Activated CD4-positive, alpha-beta T cell treated with anti-CD3 and anti-CD28 coated beads, Interleukin-2, amount 10 ng/mL, durations not matched to agents 7 days and 5 days (primary cell): ENCODE measurements at places on chromosomes 2 and 18. TPM values are rescaled to one million over a fixed set of nuclear protein-coding genes. Genes with fewer than 3 reads are reported as not detected.
A peak's percentile ranks its signal among the peaks of the same experiment; 100 is the strongest.

DNA sequence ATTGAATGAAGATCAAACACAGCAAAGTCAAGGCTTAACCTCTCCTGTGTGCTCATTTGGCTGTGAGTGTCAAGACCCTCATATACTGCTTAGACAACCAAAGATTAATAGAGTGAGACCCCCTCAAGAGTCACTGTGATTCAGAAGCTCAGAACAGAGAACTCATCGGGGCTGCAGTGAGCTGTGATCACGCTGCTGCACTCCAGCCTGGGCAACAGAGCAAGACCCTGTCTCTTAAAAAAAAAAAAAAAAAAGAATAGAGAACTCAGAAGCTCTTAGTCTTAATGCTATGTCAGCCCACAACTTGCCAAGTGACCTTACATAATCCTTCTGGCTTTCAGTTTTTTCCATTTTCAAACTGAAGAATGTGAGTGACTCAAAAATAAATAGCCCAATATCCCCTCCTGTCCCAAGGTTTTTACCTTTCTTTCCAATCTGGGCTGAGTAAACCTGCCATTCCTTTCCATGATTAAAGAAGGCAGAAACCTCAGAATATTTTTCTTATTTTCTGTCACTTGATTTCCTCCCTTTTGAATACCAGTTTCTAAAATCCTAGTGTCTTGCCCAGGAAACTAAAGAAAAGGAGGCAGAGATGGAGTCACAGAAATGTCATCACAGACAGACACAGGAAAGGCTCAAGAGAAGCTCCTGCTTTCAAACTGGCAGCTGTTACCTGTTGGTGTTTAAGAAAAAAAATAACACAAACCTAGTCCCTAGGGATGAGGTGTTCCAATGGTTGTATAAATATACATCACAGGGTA lies 102.4 kb downstream of the CACNB4 start:
- no peak for DNase-seq
- H3K27me3 ChIP-seq: no peaks in the 10 kb centered on the region
- no peaks in the 10 kb centered on the region for H3K36me3 ChIP-seq
- H3K4me1 ChIP-seq: no peaks in the 10 kb centered on the region
- H3K27ac ChIP-seq: no peak overlapping the region

Gene LRP2
- 0.15 TPM for total RNA-seq

Gene GPATCH11
- 9.8 TPM for total RNA-seq

- no peaks in the 10 kb centered on the region for H3K27me3 ChIP-seq
- H3K4me1 ChIP-seq: peaks cover 75% of the 10 kb centered on the region
- peaks cover under 1% of the 10 kb centered on the region for H3K36me3 ChIP-seq
- no peak overlapping the region for H3K4me3 ChIP-seq
Measured at GRCh38 chr2:96154506-96155380, 9.5 kb upstream of the DUSP2 start.

DNA sequence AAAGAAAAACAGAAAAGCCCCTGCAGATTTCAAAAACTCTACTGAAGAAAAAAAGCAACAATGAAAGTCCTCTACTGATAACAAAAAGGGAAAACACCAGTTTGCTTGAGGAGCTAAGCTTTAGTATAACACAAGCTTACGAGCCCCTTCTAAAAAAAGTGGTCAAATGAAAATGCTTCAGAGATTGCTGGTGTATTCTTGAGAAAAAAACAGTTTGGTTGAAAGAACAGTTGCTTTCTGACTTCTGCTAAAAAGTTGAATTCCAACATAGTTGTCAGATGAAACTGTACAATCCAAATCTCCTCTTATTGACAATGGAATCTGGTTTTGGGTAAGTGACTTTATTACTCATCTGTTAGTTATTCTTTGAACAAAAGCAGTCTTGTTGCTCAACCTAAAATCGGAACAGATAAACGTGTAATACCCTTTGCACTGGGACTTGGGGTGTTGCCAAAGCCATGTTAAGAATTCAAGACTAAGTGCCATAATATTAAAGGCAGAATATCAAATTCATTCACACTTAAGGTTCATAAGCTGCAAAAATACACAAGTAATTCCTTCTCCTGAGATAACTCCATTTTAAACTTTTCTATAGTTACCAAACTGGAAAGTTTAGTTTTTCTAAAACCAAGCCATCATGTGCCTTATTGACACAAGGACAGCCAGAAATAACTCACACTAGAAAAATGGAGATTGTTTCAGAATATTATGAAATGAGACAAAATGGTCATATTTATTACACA lies 45.3 kb upstream of the SPAG16 start:
- H3K27me3 ChIP-seq: peaks cover 17% of the 10 kb centered on the region
- H3K4me3 ChIP-seq: no peak overlapping the region
- H3K4me1 ChIP-seq: peaks cover 25% of the 10 kb centered on the region
- no peaks in the 10 kb centered on the region for H3K36me3 ChIP-seq
- peak overlapping the region; percentile 41 for H3K27ac ChIP-seq

DNA sequence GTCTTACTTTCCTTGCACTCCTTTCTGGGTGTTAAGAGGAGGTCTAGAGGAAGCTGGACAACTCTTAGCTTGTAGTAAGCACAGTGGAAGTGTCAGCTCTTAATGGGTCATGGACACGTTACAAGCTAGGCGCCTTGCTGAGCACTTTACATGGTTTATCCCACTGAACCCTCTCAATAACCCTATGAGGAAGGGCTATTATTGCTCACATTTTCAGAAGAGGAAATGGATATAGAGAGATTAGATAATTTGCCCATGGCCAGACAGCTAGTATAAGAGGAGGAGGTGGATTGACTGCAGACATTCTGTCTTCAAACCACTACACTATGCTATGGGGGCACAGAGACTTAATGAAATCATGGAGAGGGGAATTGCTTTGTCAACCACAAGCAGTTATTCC lies 8.3 kb upstream of the IL1RN start:
- H3K36me3 ChIP-seq: no peaks in the 10 kb centered on the region
- H3K27ac ChIP-seq: no peak overlapping the region
- no peak overlapping the region for H3K4me3 ChIP-seq
- peaks cover 17% of the 10 kb centered on the region for H3K4me1 ChIP-seq
- H3K27me3 ChIP-seq: peaks cover 18% of the 10 kb centered on the region

Gene C2orf74
- 7.1 TPM for total RNA-seq

- no peak overlapping the region for H3K27ac ChIP-seq
- peaks cover 61% of the 10 kb centered on the region for H3K36me3 ChIP-seq
- no peak overlapping the region for H3K4me3 ChIP-seq
- H3K27me3 ChIP-seq: no peaks in the 10 kb centered on the region
- no peak for DNase-seq
- no peaks in the 10 kb centered on the region for H3K4me1 ChIP-seq
Measured at GRCh38 chr2:127320586-127321275, 26.8 kb upstream of the ERCC3 start.

- peaks cover 26% of the 10 kb centered on the region for H3K36me3 ChIP-seq
- peak overlapping the region; percentile 98 for H3K27ac ChIP-seq
- peaks cover 74% of the 10 kb centered on the region for H3K4me1 ChIP-seq
- H3K4me3 ChIP-seq: peak overlapping the region; percentile 88
Measured at GRCh38 chr2:95073856-95074662, 47.5 kb downstream of the MRPS5 start.

GRCh38 chr2:155930312-155930711 lies 402.2 kb downstream of the NR4A2 start:
- DNase-seq: no peak
- no peak overlapping the region for H3K27ac ChIP-seq
- no peak overlapping the region for H3K4me3 ChIP-seq
- H3K36me3 ChIP-seq: no peaks in the 10 kb centered on the region

- peaks cover 8% of the 10 kb centered on the region for H3K36me3 ChIP-seq
- H3K27ac ChIP-seq: peak overlapping the region; percentile 77
- H3K4me3 ChIP-seq: peak overlapping the region; percentile 12
- H3K4me1 ChIP-seq: peaks cover 49% of the 10 kb centered on the region
Measured at GRCh38 chr2:179239195-179239594, 25.4 kb downstream of the SESTD1 start.

Gene CBLN2
- total RNA-seq: not detected

DNA sequence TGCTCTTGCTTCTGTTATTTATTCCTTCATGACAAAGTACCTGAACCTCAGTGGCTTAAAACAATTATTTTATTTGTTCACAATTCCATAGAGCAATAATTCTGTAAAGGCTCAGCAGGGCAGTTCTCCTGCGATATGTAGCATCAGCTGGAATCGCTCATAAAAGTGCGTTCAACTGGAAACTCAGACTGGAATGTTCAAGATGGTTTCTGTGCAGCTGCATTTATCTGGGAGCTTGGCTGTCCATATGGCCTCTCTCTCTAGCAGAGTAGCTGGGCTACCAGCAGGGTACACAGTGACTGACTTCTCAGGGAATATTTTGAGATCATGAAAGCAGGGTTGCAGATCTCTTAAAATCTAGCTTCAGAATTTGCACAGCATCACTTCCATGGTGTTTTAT lies 13.5 kb downstream of the CCDC121 start:
- H3K36me3 ChIP-seq: peaks cover 55% of the 10 kb centered on the region
- no peaks in the 10 kb centered on the region for H3K27me3 ChIP-seq
- no peak for DNase-seq
- H3K4me3 ChIP-seq: no peak overlapping the region
- H3K4me1 ChIP-seq: no peaks in the 10 kb centered on the region

- H3K27me3 ChIP-seq: no peaks in the 10 kb centered on the region
- H3K4me3 ChIP-seq: no peak overlapping the region
- no peak for DNase-seq
- H3K27ac ChIP-seq: peak overlapping the region; percentile 38
- peaks cover 39% of the 10 kb centered on the region for H3K36me3 ChIP-seq
Measured at GRCh38 chr2:162308747-162309503, 9.6 kb downstream of the IFIH1 start.

DNA sequence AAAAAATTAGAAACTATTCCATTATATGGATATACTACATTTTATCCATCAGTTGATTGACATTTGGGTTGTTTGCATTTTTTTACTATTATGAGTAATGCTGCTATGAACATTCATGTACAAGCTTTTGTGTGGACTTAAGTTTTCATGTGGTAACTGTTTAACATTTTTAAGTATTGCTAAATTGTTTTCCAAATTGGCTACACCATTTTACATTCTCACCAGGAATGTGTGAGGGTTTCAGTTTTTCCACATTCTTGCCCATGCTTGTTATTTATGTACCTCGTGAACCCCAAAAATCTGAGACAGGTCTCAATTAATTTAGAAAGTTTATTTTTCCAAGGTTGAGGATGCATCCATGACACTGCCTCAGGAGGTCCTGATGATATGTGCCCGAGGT lies 3.1 kb upstream of the TXNL4A start:
- DNase-seq: no peak
- peaks cover 6% of the 10 kb centered on the region for H3K36me3 ChIP-seq
- H3K4me1 ChIP-seq: peaks cover 17% of the 10 kb centered on the region
- H3K4me3 ChIP-seq: no peak overlapping the region

Gene DYNAP
- total RNA-seq: not detected

DNA sequence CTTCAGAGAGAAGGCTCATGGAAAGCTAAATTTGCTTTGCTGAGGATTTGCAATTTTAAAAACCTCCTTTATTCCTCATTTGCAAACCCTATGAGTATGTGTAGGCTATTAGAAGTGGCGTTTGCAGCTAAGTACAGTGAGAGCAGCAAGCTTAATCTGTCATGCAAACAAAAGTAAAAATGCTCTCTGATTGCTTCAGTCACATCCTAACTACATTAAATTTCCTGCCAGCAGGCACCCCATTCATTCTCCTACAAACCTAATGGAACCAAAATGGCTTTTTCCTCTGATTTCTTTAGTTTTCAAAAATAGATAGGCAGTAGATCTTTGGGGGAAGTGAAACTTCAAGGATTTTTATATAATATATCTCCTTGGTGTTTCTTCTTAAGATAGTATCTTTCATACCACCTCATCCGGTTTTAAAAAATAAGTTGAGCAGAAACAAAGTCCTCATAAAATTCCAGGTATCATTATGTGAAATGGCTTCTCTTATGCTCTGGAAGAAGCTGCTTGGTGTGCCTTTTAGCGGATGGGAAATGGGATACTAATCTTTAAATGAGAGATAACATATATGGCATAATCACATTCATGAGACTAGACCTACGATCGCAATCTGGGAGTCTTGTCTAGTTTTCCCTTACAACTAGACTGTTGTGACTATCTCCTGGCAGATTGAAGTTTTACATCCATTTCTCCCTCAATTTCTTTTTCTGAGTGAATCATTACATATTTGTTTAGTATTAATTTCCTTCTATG lies 49.1 kb downstream of the CLIP4 start:
- no peaks in the 10 kb centered on the region for H3K27me3 ChIP-seq
- no peak overlapping the region for H3K27ac ChIP-seq
- no peak for DNase-seq
- no peak overlapping the region for H3K4me3 ChIP-seq
- H3K36me3 ChIP-seq: peaks cover 28% of the 10 kb centered on the region

Gene SP5
- not detected for total RNA-seq

DNA sequence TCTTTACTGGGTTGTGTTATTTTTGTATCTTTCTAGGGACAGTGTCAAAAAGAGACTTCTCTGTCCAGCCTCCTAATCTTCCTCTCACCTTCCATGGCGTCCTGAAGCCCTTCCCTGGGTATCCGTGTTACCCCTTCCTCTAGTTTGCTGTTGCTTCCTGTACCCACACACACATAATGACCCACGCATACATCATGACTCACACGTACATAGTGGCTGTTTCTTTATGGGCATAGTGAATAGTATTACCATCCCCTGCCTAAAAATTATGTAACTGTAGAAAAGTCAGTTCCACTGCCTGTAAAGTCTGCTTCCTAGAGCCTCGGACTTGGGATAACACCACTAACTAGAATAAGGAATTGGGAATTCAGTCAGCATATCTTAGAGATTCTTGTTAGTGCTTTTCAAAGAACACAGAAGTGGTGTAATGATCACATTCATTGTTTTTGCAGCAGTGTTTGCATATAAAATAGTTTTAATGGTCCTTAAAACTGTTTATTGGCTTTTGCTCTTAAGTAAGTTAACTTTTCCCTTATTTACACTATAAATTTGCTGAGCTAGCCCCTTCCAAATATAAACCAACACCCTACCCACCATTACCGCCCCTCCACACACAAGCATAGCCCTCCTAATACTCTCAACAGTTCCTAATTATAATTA lies 308.4 kb upstream of the RAB12 start:
- no peaks in the 10 kb centered on the region for H3K36me3 ChIP-seq
- H3K27me3 ChIP-seq: no peaks in the 10 kb centered on the region
- H3K27ac ChIP-seq: no peak overlapping the region
- no peaks in the 10 kb centered on the region for H3K4me1 ChIP-seq

Gene CDKL4
- total RNA-seq: 0.50 TPM

Gene EML6
- total RNA-seq: 0.96 TPM

GRCh38 chr2:17083902-17084301 lies 418.3 kb upstream of the CYRIA start:
- no peaks in the 10 kb centered on the region for H3K4me1 ChIP-seq
- H3K27me3 ChIP-seq: no peaks in the 10 kb centered on the region
- H3K4me3 ChIP-seq: no peak overlapping the region
- DNase-seq: no peak
- H3K36me3 ChIP-seq: no peaks in the 10 kb centered on the region

Gene SLC8A1
- total RNA-seq: 0.56 TPM

GRCh38 chr2:205712508-205712907 lies 30.2 kb downstream of the NRP2 start:
- H3K36me3 ChIP-seq: no peaks in the 10 kb centered on the region
- no peak overlapping the region for H3K4me3 ChIP-seq
- peaks cover 12% of the 10 kb centered on the region for H3K4me1 ChIP-seq
- no peak for DNase-seq

Gene GREB1L
- not detected for total RNA-seq

- no peaks in the 10 kb centered on the region for H3K36me3 ChIP-seq
- H3K4me1 ChIP-seq: no peaks in the 10 kb centered on the region
- no peak for DNase-seq
- H3K27me3 ChIP-seq: peaks cover 3% of the 10 kb centered on the region
- no peak overlapping the region for H3K27ac ChIP-seq
Measured at GRCh38 chr2:156695020-156695419, 258.8 kb downstream of the GPD2 start.
